ENCODE measurements at places on chromosomes 5 and 9. TPM values are rescaled to one million over a fixed set of nuclear protein-coding genes. Genes with fewer than 3 reads are reported as not detected.

GRCh38 chr5:122312591-122313406, 762 bp downstream of the SNCAIP start:
- peak overlapping the region; percentile 45 for H3K4me3 ChIP-seq
- H3K27ac ChIP-seq = no peak overlapping the region
- peaks cover 6% of the 10 kb centered on the region for H3K4me1 ChIP-seq
- H3K27me3 ChIP-seq = peaks cover 61% of the 10 kb centered on the region

GRCh38 chr5:31850981-31851689, 212.2 kb downstream of the PDZD2 start:
- H3K36me3 ChIP-seq = peaks cover 2% of the 10 kb centered on the region
- no peak overlapping the region for H3K4me3 ChIP-seq
- DNase-seq = no peak

- no peaks in the 10 kb centered on the region for H3K36me3 ChIP-seq
- H3K4me1 ChIP-seq = peaks cover 46% of the 10 kb centered on the region
- no peak overlapping the region for H3K27ac ChIP-seq
- DNase-seq = no peak
- H3K4me3 ChIP-seq = no peak overlapping the region
Measured at GRCh38 chr9:653421-653820, 188.1 kb upstream of the DMRT1 start.

DNA sequence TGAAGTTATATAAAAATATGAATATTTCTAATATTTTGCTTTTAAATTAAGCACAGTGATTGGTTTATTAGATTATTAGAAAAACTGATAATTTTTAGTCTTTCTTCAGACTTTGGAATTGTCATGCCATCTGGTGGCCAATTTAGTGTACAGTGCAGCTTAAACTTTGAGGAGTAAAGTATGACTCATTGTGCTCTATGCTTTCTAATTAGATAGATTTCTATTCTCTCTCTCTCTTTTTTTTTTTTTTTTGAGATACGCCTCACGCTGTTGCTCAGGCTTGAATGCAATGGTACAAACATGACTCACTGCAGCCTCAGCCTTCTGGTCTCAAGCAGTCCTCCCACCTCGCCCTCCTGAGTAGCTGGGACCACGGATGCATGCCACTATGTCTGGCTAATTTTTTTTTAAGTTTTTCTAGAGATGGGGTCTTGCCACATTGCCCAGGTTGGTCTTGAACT, 42.1 kb upstream of the GPR21 start:
- peaks cover 14% of the 10 kb centered on the region for H3K4me1 ChIP-seq
- H3K36me3 ChIP-seq = peaks cover 13% of the 10 kb centered on the region
- H3K27me3 ChIP-seq = no peaks in the 10 kb centered on the region
- DNase-seq = peak; percentile 21
- no peak overlapping the region for H3K4me3 ChIP-seq

- no peak overlapping the region for H3K27ac ChIP-seq
- peak overlapping the region; percentile 80 for H3K4me3 ChIP-seq
- DNase-seq = peak; percentile 48
- H3K4me1 ChIP-seq = no peaks in the 10 kb centered on the region
- no peaks in the 10 kb centered on the region for H3K36me3 ChIP-seq
- H3K27me3 ChIP-seq = peaks cover 13% of the 10 kb centered on the region
Measured at GRCh38 chr9:21789541-21790037, 12.8 kb upstream of the MTAP start.

DNA sequence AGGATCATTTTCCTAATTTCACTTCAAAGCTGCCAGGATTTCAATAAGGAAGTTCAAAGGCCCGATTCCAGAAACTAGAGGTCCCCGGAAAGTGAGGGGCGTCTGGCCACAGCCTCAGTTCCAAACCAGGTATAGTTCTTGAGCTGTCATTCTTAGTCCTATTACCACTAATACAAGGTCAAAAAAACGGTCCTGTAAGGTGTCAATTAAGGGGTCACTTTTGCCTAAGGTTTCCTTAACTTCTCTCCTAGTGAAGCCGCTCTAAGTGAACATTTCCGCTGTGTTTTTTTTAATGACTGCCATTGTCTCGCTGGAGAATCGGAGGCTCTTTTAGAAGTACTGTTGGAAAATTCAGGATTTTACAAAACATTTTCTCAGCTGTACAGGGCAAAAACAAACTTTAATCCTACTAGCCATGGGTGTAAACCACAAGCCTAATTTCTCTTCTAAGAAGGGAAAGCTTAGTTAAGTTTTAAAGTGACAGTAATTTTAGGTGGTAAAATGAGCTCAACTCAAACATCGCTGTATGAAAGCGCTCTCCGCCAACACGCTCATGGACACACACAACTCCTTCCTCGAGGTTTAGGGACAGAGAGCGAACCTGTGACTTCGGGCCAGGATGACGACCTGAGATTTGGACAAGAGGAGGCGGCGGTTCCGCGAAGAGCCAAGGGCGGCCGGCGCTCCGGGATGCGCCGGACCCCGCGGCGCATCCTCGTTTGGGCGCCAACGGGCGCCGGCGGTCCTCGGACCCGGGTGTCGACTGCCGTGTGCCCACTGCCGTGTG, 76.7 kb upstream of the IFNE start:
- peak overlapping the region; percentile 94 for H3K4me3 ChIP-seq
- H3K36me3 ChIP-seq = no peaks in the 10 kb centered on the region
- H3K4me1 ChIP-seq = peaks cover 28% of the 10 kb centered on the region
- peak overlapping the region; percentile 1 for H3K27ac ChIP-seq
- H3K27me3 ChIP-seq = peaks cover 26% of the 10 kb centered on the region

DNA sequence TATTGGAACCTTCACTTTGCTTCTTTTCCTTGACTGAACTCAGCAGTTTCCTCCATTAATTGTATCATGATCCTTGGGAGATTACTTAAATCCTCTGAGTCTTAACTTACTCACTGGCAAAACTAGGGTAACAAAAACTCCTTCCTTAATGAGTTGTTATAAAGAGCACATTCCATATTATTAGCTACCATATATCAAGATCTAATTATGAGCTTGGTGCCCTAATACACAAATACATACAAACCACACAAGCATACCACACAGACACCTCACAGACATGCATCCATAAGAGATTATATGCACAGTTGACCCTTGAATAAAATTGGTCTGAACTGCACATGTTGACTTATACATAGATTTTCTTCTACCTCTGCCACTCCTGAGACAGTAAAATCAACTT, 2.5 kb upstream of the SPINK7 start:
- no peak overlapping the region for H3K4me3 ChIP-seq
- H3K27ac ChIP-seq = no peak overlapping the region
- H3K27me3 ChIP-seq = peaks cover 9% of the 10 kb centered on the region
- peaks cover 2% of the 10 kb centered on the region for H3K36me3 ChIP-seq
- no peak for DNase-seq
- H3K4me1 ChIP-seq = no peaks in the 10 kb centered on the region

DNA sequence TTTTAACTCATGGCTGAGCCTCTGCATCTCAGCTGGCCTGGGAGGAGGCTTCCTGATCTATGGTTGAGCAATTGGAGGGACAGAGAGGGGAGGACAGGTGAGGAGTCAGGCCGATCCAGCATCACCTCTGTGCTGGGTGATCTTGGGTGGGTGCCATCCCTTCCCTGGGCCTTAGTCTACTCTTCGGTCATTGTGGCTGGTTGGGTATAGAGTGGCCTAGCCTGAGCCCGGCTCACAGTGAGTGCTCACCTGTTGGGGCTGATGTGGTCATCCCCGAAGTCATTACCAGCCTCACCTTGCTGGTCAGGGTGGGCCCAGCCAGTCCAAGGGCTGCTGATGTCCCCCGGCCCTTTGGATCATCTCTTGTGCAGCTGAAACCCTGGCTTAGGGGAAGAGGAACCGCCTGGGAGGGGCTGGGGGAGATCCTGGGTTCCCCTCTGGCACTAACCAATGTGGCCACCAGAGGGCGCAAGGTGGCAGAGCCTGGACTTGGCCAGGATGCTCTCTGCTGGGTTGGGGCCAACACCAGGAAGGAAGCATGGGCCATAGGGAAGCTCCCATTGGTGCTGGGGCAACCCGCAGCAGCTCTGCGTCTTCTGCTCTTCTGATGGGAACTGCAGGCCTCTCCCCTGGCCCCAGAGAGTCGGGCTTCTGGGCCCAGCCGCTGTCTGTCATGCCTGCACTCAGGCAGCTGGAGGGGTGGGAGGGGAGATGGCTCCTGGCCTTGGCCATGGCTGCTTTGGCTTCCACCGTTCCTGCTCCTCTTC, 17.3 kb upstream of the ODF2 start:
- no peaks in the 10 kb centered on the region for H3K36me3 ChIP-seq
- DNase-seq = peak; percentile 85
- peaks cover 12% of the 10 kb centered on the region for H3K4me1 ChIP-seq
- no peaks in the 10 kb centered on the region for H3K27me3 ChIP-seq
- H3K4me3 ChIP-seq = no peak overlapping the region

- H3K4me3 ChIP-seq = no peak overlapping the region
- H3K4me1 ChIP-seq = no peaks in the 10 kb centered on the region
- no peak overlapping the region for H3K27ac ChIP-seq
- H3K27me3 ChIP-seq = peaks cover 8% of the 10 kb centered on the region
- no peaks in the 10 kb centered on the region for H3K36me3 ChIP-seq
Measured at GRCh38 chr9:123348317-123348992, 7.5 kb upstream of the CRB2 start.

DNA sequence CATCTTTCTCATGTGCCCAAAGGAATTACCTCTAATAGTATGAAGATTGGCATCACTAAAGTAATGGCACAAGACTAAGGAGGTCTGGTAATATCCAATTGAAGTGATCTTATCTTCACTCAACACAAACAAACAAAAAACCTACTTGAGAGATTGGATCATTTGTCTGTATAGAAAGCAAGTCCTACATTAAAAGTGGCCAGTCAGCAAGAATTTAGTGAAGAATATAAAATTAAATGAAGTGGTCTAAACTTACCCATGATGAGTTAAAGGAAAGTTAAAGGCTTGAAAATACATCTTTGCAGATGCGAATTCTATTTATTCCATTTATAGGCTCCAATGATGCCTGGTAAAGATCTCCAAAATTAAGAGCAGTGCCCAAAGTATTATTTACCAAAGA, 350.3 kb upstream of the PCSK5 start:
- DNase-seq = no peak
- H3K36me3 ChIP-seq = no peaks in the 10 kb centered on the region
- H3K4me1 ChIP-seq = no peaks in the 10 kb centered on the region
- H3K27ac ChIP-seq = no peak overlapping the region
- H3K27me3 ChIP-seq = no peaks in the 10 kb centered on the region

The PCDH12 gene
- 0.31 TPM for total RNA-seq

The TLR4 gene
- total RNA-seq = 0.05 TPM

The IL33 gene
- total RNA-seq = not detected

The GARIN3 gene
- 0.39 TPM for total RNA-seq

The HNRNPAB gene
- total RNA-seq = 196 TPM

The COMMD10 gene
- total RNA-seq = 22.9 TPM

The GPR21 gene
- total RNA-seq = 1.3 TPM
